ENCODE measurements at places on chromosomes 12 and 14. TPM values are rescaled to one million over a fixed set of nuclear protein-coding genes. Genes with fewer than 3 reads are reported as not detected.

DNA sequence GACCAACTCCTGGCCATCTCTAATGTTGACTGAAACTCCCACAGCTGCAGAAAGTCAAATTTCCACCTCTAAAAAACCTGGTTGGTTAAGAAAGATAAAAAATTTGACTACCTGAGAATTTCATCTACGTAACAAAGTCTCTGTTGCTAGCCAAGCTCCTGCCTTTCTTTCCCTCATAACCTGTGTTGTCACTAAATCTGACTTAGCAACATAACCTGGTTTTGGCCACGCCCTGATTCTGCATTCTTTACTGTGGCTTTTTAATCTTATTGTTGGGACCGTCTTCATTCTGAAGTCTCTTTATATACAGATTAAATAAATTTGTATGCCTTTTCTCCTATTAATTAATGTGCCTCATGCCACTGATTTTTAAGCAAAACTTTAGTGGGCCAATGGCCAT lies 16.1 kb upstream of the CD69 start:
- DNase-seq: no peak

- DNase-seq: no peak
Measured at GRCh38 chr12:75360920-75361319, 26.4 kb downstream of the GLIPR1L1 start.

- DNase-seq: no peak
Measured at GRCh38 chr14:33551963-33552362, 398.9 kb downstream of the EGLN3 start.

- no peak for DNase-seq
Measured at GRCh38 chr14:52020866-52021717, 31.7 kb downstream of the RTRAF start.

GRCh38 chr12:93234641-93235040 lies 143.1 kb upstream of the NUDT4 start:
- DNase-seq: no peak

ACTR6 gene
- 16.5 TPM for total RNA-seq

NANOG gene
- total RNA-seq: not detected

DNA sequence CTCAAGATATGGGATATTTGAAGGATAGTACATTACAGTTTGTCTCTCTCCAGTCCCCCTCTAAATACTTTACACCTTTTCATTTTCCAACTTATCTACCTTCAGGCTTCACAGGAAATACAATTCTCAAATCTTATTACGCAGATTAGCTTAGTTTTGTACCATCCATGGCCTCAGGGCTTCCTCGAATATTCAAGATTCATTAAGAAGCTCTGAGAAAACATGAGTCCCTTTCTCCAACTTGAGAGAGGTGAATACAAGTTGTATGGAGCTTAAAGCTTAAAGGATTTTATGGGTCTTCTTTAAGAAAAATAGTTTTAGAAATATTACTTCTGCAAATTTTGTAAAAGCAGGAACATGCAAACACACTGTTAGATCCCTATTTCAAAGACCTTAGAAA lies 1212.5 kb downstream of the GALC start:
- no peak for DNase-seq

- DNase-seq: peak; percentile 12
Measured at GRCh38 chr14:73237219-73237785, at the start of gene PAPLN. TSS of gene PAPLN (plus strand) at chr14:73237506. CDS start at chr14:73239779, 2,273 bp downstream.

TMEM30B gene
- total RNA-seq: 0.51 TPM

RNASE4 gene
- total RNA-seq: 20.0 TPM

- DNase-seq: no peak
Measured at GRCh38 chr12:68281322-68282077, 28.1 kb upstream of the IL22 start.

TPH2 gene
- total RNA-seq: not detected

DNA sequence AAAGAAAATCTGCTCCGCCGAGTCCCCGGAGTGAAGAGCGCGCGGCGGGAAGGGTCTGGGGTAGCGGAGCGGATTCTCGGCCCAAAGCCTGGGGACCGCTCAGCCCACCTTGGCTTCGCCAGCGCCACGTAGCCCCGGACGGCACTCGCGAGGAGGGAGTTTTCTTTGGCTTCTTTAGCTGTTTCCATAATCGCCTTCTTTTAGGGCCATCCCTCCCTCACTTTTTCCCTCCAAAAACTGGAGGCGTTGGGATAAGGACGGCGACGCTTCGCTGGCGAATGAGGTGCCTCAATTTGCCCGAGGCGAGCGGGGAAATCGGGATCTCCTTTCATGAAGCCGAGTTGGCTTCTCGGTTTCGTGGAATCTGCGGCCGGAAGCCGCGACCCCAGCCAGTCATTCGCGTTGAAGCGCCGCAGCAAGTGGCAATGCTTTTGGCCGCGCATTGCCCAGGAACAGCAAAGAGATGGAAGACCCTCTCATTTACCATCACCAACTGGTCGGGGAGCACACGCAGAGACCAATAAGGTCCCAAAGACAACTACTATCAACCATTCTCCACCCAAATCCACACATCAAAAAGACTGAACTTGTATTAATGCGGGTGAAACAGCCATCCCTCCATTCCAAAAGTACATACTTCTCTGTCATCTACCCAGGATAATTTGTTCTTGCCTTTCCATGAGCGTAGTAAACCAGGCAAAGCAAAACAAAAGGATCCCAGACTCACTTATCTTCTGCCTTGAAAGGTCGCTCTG lies 8.4 kb upstream of the SIX1 start:
- DNase-seq: no peak

GRCh38 chr12:52708010-52708409 lies 4.7 kb upstream of the KRT77 start:
- DNase-seq: no peak

DNA sequence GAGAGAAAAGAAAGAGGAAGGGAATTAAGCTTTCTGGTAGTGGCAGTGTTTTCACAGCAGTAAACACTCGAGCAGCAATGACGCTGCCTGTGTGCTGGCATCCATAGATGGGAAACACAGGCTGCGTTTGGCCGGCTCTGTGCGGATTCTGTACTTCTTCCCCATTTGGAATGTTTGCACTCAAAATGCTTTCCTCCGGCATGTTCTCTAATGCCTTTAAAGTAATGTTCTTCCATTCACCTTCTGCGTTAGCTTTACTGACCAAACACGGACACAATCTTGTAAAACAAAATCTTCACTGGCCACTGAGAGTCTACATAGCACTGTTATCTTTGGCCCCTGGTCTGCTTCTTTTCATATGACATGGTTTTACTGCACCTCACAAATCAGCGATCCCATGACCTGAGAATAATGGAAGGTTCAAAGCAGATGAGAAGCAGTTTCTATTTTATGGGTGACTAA lies 31.4 kb downstream of the DCP1B start:
- DNase-seq: peak; percentile 75

LMNTD1 gene
- total RNA-seq: not detected

GRCh38 chr12:226401-226800 lies 12.4 kb upstream of the SLC6A12 start:
- no peak for DNase-seq

PMCH gene
- not detected for total RNA-seq

ADAM21 gene
- 0.66 TPM for total RNA-seq

- DNase-seq: peak; percentile 63
Measured at GRCh38 chr12:75646329-75647210, 135.2 kb upstream of the KRR1 start.

DNA sequence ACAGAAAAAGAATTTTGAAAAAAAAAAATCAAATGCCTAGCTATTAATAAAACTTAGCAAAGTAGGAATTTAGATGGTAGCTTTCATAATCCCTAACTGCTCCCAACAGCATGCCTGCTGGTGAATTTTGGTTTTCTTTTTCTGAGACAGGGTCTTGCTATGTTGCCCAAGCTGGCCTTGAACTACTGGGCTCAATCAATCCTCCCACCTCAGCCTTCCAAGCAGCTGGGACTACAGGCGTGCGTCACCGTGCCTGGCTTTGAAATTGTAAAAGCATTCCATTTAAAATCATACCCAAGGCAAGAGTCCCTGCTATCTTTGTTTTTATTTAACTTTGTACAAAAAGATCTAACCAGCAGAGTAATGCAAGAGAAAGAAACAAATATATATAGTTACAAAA lies 20.7 kb downstream of the FBXO21 start:
- no peak for DNase-seq

GZMB gene
- total RNA-seq: not detected
